ENCODE measurements at places on chromosomes 1 and 21. TPM values are rescaled to one million over a fixed set of nuclear protein-coding genes. Genes with fewer than 3 reads are reported as not detected.

CD1C gene
- not detected for polyA plus RNA-seq

MAP1LC3C gene
- 3.1 TPM for polyA plus RNA-seq

LCE3E gene
- not detected for polyA plus RNA-seq

TSACC gene
- 3.1 TPM for polyA plus RNA-seq

DRAM2 gene
- polyA plus RNA-seq: 41.2 TPM

GPR3 gene
- not detected for polyA plus RNA-seq

ZCCHC17 gene
- 26.8 TPM for polyA plus RNA-seq

KMO gene
- 1.8 TPM for polyA plus RNA-seq

FALEC gene
- polyA plus RNA-seq: not detected

NKAIN1 gene
- polyA plus RNA-seq: not detected

GRCh38 chr1:53519421-53519820, 60.2 kb downstream of the DMRTB1 start:
- DNase-seq: no peak

DNA sequence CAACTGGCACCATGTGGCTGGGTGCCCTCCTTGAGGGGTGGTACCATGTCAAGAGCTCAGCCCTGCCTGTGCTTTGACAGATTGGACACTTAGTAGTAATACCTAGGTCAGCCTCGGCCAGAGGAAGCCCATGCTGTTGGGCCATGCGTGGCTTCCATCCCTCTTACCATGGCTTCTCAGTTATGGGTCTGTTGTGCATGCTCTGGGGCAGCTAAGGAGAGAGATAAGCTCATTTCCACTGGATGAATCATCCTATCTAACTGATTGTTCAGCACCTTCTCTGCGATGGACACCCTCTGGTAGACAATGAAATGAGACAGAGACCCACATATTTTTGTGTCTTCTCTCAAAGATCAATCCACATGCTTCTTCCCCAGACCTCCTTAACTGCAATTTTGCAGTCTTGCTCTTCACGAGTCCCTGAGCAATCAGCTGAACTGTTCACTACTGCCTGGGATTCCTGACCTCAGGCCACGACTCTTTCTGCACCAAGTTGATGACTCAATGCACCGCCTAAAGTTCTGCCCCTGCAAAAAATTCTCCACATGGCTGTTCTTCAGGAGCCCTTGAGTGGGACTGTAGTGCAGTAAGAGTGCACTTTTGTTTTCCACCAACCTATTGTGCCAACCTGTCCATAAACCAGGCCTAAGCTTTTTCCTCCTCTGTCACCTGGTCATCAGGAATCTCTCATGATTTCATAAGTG, 6.9 kb upstream of the TRIM62 start:
- DNase-seq: no peak

DNA sequence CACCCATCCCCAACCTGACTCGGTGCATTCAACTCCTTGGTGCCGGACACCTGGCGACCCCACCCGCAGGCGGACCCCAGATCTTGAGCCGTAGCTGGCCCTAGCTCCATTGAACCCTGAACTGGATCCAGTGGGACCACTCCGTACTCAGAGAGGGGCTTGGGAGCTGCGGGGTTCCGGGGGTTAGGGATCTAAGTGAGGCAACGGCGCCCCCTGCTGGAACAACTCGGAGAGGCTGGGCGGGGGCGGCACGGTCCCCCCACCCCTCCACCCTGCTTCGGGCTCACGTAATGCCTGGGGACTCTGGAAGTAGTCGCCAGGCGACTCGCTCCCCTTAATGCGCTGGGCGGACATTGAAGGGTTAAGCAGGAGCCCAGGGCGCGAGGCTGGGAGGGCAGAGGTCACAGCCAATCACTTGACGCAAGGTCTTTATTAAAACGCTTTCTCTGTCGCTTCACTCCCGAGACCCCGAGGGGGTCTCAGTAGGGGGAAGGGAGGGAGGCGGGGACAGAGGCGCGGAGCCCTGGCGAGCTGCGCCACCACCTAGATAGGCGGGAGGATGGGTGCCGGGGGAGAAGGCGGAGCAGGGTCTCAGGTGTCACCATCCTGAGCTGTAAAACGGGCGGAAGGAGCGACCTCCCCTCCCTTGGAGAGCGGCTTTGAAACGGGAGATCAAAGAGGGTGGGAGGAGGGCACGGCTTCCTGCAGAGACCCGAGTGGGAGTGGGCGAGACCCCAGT, 704 bp upstream of the CRABP2 start:
- DNase-seq: peak; percentile 81

- DNase-seq: no peak
Measured at GRCh38 chr1:235403593-235403992, 36.4 kb downstream of the TBCE start.

- no peak for DNase-seq
Measured at GRCh38 chr1:197218857-197219256, 49.2 kb upstream of the CRB1 start.

DNA sequence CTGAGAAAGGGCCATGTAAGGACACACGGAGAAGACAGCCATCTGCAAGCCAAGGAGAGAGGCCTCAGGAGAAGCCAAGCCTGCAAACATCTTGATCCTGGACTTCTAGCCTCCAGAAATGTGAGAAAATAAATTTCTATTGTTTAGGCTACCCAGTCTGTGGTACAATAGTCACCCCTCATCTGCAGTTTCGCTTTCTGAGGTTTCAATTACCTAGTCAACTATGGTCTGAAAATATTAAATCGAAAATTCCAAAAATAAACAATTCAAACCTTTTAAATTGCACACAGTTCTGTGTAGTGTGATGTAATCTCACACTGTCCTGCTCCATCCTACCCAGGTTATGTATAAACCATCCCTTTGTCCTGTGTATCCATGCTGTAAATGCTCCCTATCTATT, 52.6 kb downstream of the ZNF644 start:
- no peak for DNase-seq

GRCh38 chr1:178540204-178540603, 27.3 kb downstream of the TEX35 start:
- DNase-seq: no peak

GRCh38 chr1:119987112-119987511, 82.3 kb downstream of the NOTCH2 start:
- no peak for DNase-seq

GRCh38 chr21:18164483-18164882, 80.2 kb upstream of the CHODL start:
- DNase-seq: no peak

DNA sequence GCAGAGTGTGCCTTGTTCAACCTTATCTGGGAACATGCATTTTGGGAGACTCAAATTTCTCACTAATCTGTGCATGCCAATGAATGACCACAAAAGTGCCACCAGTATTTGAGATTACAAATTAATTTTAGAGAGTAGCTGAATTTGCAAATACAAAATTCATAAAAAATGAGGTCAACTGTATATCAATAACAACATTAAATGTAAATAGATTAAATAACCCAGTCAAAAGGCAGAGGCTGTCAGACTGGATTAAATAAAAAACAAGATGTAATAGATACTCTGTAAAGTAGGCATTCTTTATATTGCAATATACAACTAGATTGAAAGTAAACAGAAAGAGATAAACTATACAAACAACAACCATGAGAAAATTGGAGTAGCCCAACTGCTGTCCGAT, 5.5 kb upstream of the KRTAP10-3 start:
- no peak for DNase-seq

GRCh38 chr1:53625049-53625448, 113.9 kb downstream of the GLIS1 start:
- no peak for DNase-seq

- peak; percentile 43 for DNase-seq
Measured at GRCh38 chr1:1398677-1399186, 403 bp downstream of the CCNL2 start.

DNA sequence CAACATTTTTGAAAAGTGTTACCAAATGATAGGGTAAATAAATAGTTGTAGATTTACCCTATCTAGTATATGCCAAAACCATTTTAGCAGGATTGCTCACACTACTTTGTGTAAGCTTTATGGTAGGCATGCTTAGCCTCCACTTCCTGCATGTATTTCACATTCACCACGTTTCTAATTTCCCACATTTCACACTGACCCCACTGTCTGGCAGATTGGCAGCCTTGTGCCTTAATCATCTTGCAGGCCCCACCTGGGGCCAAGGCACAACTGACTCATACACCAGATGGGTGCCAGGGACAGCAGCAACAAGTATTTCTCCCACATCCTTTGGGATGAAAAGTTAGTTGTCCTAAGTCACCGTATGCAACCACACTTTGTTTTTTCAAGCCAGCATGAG, 21.2 kb upstream of the CENPF start:
- no peak for DNase-seq

DNA sequence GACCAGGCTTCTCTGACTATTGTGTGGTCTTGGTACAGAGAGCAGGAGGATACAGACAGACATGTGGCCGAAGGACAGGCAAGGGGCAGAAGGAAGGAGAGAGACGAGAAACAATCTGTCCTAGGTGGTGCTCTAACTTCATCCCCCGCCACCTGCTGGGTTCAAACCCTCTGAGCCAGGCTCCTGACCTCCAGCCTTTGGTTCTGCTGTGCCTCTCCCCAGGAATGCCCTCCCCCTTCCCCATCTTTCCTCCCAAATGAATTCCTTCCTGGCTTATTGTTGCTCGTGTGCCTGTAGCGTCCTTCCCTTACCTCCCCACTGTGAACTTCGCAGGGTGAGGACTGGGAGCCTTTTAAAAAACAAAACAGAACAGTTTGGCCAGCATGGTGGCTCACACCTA, 5.4 kb downstream of the TCEA3 start:
- no peak for DNase-seq

DNA sequence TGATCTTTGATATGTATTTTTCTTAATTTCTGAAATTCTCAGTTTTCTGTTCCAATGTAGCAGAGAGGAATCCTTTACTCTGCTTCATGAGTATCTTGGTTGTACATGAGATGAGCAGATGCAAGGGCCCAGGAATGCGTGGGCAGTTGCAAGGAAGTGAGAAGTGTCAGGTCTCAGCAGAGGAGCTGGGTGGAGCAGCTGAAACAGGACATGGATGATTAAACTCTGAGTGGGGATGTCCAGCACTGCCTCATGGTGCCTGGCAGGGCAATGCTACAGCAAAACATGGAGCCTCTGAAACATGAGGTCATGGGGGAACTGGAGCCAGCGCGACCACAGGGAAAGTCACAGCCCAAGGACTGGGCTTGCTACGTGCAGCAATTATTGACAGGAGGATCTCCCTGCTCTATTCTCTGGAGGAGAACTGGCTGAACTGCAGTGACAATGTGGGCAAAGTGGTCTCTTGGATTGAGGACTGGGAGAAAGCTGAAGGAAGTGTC, 48.4 kb downstream of the COLGALT2 start:
- no peak for DNase-seq

GRCh38 chr1:42325014-42325402, 10.0 kb downstream of the FOXJ3 start:
- no peak for DNase-seq

DNA sequence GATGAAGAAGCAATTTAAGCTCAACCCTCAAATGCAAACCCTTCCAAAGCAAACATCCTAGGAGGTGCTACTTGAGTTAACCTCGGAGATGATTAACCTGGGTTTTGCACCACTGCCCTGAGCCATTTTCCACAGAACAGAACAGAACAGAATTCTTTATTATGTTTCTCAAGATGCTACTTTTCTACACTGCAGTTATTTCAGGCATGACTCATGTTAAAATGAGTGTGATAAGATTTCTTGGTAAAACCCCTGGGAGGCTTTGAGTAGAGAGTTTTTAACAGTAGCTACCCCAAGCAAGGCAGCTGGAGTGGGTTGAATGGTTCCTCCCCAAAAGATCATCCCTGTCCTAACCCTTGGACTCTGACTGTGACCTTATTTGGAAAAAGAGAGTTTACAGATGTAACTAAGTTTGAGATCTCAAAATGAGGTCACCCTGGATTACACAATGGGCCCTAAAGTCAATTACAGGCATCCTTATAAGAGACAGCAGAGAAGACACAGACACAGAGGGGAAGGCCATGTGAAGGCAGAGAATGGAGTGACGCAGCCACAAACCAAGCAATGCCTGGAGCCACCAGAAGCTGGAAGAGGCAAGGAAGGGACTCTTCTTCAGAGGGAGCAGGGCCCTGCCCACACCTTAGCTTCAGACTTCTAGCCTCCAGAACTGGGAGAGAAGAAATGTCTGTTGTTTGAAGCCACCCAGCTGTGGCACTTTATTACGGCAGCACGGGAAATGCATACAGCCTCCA, 153.4 kb downstream of the ETS2 start:
- DNase-seq: peak; percentile 81

GRCh38 chr21:37627074-37627473, 260.5 kb downstream of the DYRK1A start:
- no peak for DNase-seq

- DNase-seq: no peak
Measured at GRCh38 chr1:41742219-41742618, 176.5 kb downstream of the HIVEP3 start.

- peak; percentile 42 for DNase-seq
Measured at GRCh38 chr1:240149484-240150094, 57.9 kb downstream of the FMN2 start.

- DNase-seq: no peak
Measured at GRCh38 chr1:248913933-248914332, 7.9 kb downstream of the PGBD2 start.

GRCh38 chr1:216892581-216893160, 169.4 kb upstream of the ESRRG start:
- DNase-seq: peak; percentile 50

GRCh38 chr1:5165762-5166161, 511.4 kb downstream of the AJAP1 start:
- no peak for DNase-seq

DNA sequence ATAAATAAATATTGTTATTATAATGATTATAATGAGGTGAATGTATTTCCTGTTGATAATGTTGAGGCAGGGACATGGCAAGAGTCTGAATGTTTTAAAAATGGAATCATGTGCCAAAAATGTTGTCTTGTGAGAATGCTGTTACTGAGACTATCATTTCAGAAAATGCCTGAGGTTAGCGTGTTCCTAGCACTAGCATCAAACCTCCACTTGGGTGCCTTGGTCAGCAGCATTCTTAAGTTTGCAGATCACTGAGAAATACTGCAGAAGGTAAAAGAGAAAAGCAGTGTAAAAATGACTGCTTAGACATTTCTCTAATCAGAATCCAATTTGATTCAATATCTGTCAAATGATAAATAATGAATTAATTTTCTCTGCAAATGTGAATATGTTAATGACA, 50.8 kb downstream of the OLFM3 start:
- DNase-seq: no peak

DNA sequence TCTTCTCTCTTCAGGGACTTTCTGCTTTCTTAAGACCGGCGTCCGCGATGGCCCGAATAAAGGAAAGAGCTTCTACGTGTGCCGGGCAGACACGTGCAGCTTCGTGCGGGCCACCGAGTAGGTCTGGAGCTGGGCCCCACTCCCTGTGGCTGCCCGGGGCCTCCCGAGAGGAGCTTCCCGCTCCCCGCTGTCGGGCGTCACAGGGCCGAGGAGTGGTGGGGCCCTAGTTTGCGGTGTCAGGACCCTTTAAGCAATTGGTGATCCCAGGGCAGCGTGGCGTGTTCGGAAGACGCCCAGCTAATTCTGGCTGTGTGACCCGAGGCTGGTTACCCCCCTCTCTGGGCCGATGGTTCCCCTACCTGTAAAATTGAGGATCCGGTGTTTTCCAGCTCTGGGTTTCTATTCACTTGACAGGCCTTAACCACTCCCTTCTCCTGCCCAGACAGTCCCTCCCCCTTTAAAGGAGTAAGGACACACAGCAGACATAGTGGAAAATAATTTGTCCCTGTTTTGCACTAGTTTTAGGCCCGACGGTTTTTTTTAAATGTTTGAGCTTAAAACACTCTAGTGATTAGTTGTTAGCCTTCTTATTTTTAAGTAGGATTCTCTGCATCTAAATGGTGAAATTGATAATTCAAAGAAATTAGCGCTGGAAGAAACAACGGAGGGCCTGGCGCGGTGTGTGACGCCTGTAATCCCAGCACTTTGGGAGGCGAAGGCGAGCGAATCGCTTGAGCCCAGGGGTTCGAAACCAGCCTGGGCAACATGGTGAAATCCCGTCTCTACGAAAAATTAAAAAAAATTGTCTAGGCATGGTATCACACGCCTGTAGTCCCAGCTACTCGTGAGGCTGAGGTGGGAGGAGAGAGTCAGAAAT, 553 bp downstream of the TTF2 start:
- peak; percentile 65 for DNase-seq
